ENCODE measurements at places on chromosomes 1 and 21. TPM values are rescaled to one million over a fixed set of nuclear protein-coding genes. Genes with fewer than 3 reads are reported as not detected.

PCAT6 gene
- total RNA-seq, result 1.6 TPM

SIPA1L2 gene
- total RNA-seq, result 0.22 TPM

SH2D5 gene
- 0.29 TPM for total RNA-seq

LRRIQ3 gene
- total RNA-seq, result 1.4 TPM

OR2T35 gene
- 0.30 TPM for total RNA-seq

DCST2 gene
- 0.90 TPM for total RNA-seq

TPM3 gene
- 300 TPM for total RNA-seq

LEFTY1 gene
- total RNA-seq, result 0.51 TPM

KLHDC9 gene
- total RNA-seq, result 1.6 TPM

ZNF593 gene
- total RNA-seq, result 13.5 TPM

RGS4 gene
- total RNA-seq, result not detected

FOXJ3 gene
- 80.3 TPM for total RNA-seq

AGL gene
- 21.7 TPM for total RNA-seq

LRRC53 gene
- not detected for total RNA-seq

HSD3B1 gene
- not detected for total RNA-seq

TTLL10 gene
- total RNA-seq, result 0.37 TPM

NTMT2 gene
- not detected for total RNA-seq

CFH gene
- total RNA-seq, result not detected

KIAA1614 gene
- 0.22 TPM for total RNA-seq

GRIK1 gene
- not detected for total RNA-seq

RGS18 gene
- not detected for total RNA-seq

HSF2BP gene
- 0.83 TPM for total RNA-seq

TTC22 gene
- total RNA-seq, result 10.9 TPM

CR2 gene
- total RNA-seq, result 30.5 TPM

NUAK2 gene
- total RNA-seq, result 105 TPM

MYBPH gene
- not detected for total RNA-seq

MIB2 gene
- total RNA-seq, result 95.9 TPM

POU3F1 gene
- 3.8 TPM for total RNA-seq

HSPA6 gene
- total RNA-seq, result 11.2 TPM

FMO3 gene
- total RNA-seq, result not detected

CA6 gene
- not detected for total RNA-seq

SORT1 gene
- 0.25 TPM for total RNA-seq

CACNA1S gene
- not detected for total RNA-seq

IL24 gene
- total RNA-seq, result not detected

TBX15 gene
- total RNA-seq, result 0.15 TPM

ST6GALNAC5 gene
- not detected for total RNA-seq

OR2L5 gene
- not detected for total RNA-seq

MCOLN2 gene
- 25.8 TPM for total RNA-seq

NRAS gene
- total RNA-seq, result 35.3 TPM

ITLN2 gene
- not detected for total RNA-seq

C1orf226 gene
- not detected for total RNA-seq

SLAMF1 gene
- total RNA-seq, result 42.3 TPM

PCBP3 gene
- total RNA-seq, result 2.3 TPM

EXO1 gene
- total RNA-seq, result 1.6 TPM

CATSPERE gene
- 3.1 TPM for total RNA-seq

RGS7 gene
- total RNA-seq, result 0.15 TPM

ZNF593OS gene
- total RNA-seq, result not detected

ITLN1 gene
- total RNA-seq, result not detected

AGO1 gene
- total RNA-seq, result 38.8 TPM

AGMAT gene
- total RNA-seq, result 3.5 TPM

TNFRSF8 gene
- 0.57 TPM for total RNA-seq

Measured in B cell (primary cell).